ENCODE measurements at places on chromosomes 7 and 10. TPM values are rescaled to one million over a fixed set of nuclear protein-coding genes. Genes with fewer than 3 reads are reported as not detected.
A peak's percentile ranks its signal among the peaks of the same experiment; 100 is the strongest.

DNA sequence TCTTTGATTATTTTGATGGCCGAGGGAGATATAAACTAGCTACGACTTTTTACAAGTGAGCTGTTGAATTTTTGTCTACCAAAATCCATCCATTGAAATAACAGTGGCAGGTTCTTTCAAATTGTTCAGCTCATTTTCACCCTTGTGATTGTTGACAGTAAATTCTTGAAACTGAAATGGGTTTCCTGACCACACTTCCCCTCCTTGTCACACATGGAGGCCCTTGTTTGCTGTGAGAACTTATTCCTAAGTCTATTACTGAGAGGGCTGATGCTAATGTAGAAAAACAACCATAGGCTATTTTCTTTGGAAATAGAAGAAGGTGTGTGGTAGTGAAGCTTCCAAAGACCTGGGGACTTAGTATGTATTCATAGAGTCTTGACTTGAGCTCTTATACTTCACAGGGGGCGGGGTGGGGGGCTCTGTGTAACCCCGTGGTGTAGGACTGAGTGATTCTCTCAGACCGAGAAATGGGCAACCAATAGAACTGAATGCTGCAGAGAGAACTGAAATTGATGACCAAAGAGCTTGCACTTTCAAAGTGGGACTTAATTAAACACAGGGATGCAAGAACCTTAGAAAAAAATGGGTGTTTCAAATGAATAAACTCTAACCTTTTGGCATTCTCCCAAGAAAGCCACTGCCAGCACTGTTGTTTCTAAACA lies 718.9 kb downstream of the CCSER2 start:
- no peak for DNase-seq

DNA sequence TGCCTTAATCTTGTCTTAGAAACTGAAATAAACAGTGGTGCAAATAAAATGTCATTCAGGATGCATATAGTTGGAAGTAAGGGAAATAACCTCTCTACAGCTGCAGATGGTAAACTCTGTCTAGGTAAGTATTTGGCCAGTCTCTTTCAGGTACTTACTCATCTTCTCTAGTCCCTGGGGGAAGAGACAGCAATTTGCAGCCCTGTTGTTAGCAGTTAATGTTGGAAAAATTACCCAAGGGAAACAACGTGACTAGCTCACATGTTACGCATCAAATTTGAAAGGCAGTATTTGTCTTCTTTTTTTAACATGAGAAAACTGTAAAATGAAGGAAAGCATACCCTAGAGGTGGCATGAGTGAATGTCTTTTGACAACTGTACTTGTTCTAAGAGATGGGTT lies 3.2 kb upstream of the HUS1 start:
- DNase-seq, result no peak

- DNase-seq, result no peak
Observed at GRCh38 chr10:131003455-131003854, 308.1 kb downstream of the TCERG1L start.

- DNase-seq, result no peak
Observed at GRCh38 chr7:11485636-11486035, 346.4 kb downstream of the THSD7A start.

DNA sequence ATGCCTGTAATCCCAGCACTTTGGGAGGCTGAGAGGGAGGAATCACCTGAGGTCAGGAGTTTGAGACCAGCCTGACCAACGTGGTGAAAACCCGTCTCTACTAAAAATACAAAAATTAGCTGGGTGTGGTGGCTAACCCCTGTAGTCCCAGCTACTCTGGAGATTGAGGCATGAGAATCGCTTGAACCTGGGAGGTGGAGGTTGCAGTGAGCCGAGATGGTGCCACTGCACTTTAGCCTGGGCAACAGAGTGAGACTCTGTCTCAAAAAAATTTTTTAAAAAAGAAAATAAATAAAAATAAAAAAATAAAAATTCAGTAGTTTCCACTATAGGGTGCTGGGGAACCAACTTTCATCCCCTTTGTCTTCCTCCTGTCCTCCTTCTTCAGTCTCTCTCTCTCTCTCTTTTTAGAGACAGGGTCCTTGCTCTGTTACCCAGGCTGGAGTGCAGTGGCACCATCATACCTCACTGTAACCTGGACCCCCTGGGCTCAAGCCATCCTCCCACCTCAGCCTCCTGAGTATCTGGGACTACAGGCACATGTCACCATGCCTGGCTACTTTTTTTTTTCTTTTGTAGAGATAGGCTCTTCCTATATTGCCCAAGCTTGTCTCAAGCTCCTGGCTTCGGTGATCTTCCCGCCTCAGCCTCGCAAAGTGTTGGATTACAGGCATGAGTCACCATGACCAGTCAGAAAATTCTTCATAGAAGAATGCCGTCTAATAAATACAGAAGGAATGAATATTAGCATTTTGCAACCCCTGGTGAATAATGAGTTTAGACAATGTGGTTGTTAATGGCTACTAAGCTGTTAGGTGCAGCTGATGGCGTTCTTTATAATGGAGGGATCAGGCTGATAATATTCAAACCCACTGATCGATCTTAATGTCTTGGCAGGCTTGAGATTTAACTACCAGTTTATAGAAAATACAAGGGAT lies 20.6 kb downstream of the RBM20 start:
- no peak for DNase-seq

GRCh38 chr7:159120540-159120919 lies 24.1 kb downstream of the VIPR2 start:
- DNase-seq, result peak; percentile 13

DNA sequence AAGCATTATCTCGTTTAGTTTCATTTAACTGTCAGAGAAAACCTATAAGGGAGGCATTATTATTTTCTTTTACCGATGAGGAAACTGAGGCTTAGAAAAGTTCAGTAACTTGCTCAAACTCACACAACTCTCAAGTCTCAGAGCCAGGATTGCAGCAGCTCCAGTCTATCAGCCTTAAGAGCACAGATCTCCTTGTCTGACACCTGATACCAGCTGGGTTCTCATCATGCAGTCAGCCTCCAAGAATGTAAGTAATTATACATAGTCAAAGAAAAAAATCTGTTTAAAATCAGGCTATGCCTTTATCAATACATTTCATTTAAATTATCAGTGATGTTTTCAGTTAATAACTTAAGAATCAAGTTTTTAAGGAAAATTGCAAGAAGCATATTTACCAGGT lies 236.6 kb upstream of the TCF7L2 start:
- no peak for DNase-seq

- DNase-seq, result no peak
Observed at GRCh38 chr10:110474826-110475225, 22.9 kb upstream of the DUSP5 start.

- no peak for DNase-seq
Observed at GRCh38 chr7:112723416-112723815, 66.8 kb downstream of the TMEM168 start.

- no peak for DNase-seq
Observed at GRCh38 chr7:147584771-147585193, 1005.8 kb upstream of the C7orf33 start.

GRCh38 chr10:128867210-128867609 lies 599.8 kb upstream of the MGMT start:
- DNase-seq, result no peak

GRCh38 chr10:100469756-100470155 lies 6.9 kb downstream of the WNT8B start:
- DNase-seq, result no peak

GRCh38 chr7:77569514-77570232 lies 32.6 kb downstream of the PTPN12 start:
- DNase-seq, result no peak

DNA sequence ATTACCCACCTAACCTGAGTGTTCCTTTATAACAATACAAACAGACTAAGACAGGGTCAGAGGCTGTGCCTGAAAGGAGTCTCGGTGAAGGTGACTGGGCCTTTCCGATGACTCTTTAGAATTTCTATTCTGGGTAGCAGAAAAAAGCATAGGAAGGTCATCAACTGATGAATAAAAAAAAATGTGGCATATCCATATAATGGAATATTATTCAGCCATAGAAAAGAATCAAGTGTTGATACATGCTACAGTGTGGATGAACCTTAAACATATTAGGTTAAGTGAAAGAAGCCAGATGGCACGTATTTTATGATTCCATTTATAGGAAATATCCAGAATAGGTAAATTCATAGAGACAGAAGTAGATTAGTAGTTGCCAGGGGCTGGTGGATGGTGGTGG lies 83.4 kb downstream of the LRMDA start:
- DNase-seq, result no peak

DNA sequence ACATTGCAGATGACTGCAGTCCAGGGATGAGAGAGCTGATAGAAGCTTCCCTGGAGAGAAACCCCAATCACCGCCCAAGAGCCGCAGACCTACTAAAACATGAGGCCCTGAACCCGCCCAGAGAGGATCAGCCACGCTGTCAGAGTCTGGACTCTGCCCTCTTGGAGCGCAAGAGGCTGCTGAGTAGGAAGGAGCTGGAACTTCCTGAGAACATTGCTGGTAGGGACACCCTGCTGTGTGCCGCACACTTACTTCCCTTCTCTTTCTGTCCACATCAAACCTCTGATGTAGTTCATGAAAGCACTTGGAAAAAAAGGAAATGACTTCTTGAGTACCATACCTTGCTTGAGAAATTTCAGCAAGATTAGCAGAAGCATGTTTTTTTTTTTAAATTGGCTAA lies 25.3 kb downstream of the MAP3K8 start:
- DNase-seq, result peak; percentile 72

GRCh38 chr10:48336978-48337599 lies 30.6 kb downstream of the MAPK8 start:
- DNase-seq, result no peak

GRCh38 chr10:28681291-28681763 lies 4.0 kb downstream of the BAMBI start:
- peak; percentile 75 for DNase-seq

GRCh38 chr10:46005383-46005782 lies 25.0 kb downstream of the NCOA4 start:
- DNase-seq, result no peak

- no peak for DNase-seq
Observed at GRCh38 chr10:43341450-43341849, 30.0 kb upstream of the FXYD4 start.

- no peak for DNase-seq
Observed at GRCh38 chr7:158620839-158621441, 33.3 kb upstream of the PTPRN2 start.

DNA sequence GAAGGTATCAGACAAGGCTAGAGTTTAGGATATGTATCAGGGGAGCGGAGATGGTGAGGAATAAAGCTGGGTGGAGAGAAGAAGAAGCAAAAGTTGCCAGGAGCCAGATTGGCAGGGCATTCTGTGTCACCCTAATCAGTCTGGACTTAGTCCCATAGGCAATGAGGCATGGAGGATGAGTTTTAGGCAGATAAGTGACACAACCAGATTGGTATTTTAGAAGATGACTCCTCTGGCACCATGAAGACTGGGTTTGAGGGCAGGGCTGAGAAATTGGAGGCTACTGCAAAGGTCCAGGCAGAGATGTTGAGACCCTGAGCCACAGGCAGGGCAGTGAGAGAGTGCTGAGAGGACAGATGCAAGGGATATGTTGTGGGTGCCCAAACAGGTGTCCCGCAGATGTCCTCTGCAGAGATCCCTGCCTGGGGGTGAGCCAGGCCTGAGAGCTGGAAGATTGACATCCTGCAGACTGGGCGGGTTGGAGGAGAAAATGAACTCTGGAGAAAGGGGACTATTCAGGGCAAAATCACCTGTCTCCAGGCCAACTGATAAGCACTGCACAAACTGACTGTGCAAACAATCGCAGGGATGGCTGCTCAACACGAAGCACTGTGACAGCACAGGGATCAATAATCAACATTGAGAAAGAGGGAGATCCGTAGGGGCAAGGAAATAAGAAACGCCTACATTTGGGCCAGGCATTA lies 11.9 kb upstream of the HABP2 start:
- no peak for DNase-seq

DNA sequence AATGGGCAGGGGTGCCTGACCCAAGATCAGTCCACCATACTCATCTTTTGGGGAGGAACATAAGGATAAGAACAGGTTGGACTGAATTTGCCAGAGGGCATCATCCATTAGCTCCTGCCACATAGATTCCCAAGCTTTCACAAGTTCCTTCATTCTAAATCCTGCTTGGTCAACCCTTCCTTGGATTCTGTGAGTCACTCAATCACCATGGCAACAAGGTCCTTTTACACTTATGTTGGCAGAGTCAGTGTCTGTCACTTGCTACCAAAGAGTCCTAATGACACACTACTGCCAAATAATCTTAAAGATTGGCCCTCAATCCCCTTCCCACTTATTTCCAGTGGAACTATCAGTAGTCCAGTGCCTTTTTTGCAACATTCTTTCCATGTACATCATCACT lies 5.0 kb upstream of the LGI1 start:
- no peak for DNase-seq

DNA sequence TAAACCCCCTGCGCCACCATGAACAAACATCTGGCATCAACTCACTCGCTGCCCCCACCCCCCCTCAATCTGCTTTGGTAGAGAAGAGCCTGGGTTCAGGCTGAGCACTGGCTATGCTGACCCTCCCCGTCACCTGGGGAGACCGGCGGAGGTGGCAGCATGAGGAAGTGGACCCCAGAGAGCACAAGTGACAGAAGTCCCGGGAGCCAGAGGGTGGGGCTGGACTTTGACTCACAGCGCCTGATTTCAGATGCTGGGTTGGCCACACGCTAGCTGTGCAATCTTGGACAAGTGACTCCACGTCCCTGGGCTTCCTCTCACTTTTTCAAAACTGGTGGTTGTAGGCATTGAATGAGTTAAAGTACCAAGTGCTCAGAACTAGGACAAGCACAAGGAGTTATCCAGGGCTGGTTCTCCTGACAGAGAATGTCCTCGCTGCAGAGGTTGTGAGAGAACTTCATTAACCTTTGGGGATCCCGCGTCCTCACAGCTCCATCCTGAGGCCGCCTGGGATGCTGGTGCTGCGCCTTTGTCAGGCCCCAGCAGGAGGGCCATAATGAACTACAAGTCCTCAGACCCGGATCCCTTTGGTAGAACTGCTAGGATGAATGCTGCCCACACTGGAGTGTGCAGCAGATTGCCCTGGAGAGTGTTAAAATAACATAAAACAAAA lies 48.8 kb upstream of the RASGEF1A start:
- DNase-seq, result no peak

- no peak for DNase-seq
Observed at GRCh38 chr10:31129271-31129670, 97.6 kb upstream of the ZNF438 start.

The C1QL3 gene
- not detected for total RNA-seq

The SLC16A12 gene
- total RNA-seq, result 0.45 TPM

The SKAP2 gene
- total RNA-seq, result 43.4 TPM

The ZPBP gene
- total RNA-seq, result not detected

The SEMA3C gene
- 19.8 TPM for total RNA-seq

The CPXM2 gene
- 116 TPM for total RNA-seq

The IDI2 gene
- total RNA-seq, result not detected

The AKR1C4 gene
- total RNA-seq, result not detected

The AFAP1L2 gene
- total RNA-seq, result 19.3 TPM

The NUPR2 gene
- total RNA-seq, result 1.1 TPM

The ARHGEF35 gene
- 9.8 TPM for total RNA-seq
